Natural killer cell treated with Interleukin-12 subunit alpha and Interleukin-12 subunit beta and Interleukin-15 and Interleukin-18, amount 100 ng/mL, for 72 hours (primary cell): ENCODE measurements at places on chromosomes 5 and 9. TPM values are rescaled to one million over a fixed set of nuclear protein-coding genes. Genes with fewer than 3 reads are reported as not detected.

DNA sequence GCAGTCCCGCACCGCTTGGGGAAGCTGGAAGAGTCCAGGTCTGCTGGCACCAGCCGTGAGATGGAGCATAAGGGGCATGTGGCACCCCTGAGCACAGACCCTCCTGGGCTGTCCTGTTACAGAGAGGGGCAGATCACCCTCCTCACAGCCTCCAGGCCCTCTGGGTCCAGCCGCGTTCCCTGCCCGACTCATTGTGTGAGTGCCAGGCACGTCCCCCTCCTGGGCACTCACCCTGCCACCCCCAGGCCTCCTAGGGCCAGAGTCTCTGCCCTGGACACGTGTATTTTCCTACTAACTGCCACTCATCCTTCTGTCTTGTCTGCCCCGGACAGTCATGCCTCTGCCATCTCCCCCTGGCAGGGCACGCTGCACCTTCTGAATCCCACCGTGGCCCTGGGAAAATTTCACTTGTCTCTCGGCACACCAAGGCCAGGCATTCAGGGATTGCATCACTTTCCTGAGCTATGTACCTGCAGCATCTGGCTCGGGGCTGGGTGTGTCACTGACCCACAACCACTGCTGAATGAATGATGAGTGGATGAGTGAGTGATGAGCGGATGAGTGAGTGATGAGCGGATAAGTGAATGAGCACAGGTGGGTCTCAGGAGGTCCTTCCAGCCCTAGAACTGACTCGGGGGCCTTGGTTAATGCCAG is 21.5 kb upstream of the FCN1 start:
- DNase-seq = peak; percentile 44

DNA sequence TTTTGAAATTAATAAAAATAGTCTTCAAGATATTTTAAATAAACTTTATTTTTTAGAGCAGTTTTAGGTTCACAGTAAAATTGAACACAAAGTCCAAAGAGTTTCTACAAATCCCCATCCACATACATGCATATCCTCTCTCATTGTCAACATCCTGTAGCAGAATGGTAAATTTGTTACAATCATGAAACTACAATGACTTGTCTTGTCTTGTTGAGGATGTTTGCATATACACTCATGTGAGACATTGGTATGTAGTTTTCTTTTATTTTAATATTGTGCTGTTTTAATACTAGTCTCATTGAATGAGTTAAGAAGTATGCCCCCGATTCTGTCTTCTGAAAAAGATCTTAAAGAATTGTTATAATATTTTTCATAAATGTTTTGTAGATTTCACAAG is 447.0 kb upstream of the EDIL3 start:
- no peak for DNase-seq

- DNase-seq = no peak
Observed at GRCh38 chr5:180082633-180083420, 11.3 kb upstream of the RNF130 start.

DNA sequence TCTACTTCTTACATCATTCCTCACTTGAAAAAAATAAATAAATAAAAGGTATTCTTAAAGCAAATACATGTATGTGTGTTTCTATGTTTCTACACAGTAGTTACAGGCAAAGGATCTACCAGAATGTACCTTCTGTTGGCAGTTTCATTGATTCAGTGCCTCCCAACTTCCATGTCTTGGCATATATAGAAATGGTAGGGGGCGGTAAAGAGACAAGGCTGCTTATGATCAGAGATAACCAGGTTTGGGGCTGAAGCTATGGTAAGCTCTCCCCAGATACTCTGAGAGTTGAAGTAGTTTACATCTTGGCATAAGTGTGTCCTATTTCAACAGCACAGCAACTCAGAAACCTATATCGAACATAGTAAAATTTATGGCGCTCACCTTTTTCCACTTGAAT is 1075.4 kb upstream of the C9orf72 start:
- no peak for DNase-seq

GRCh38 chr9:86285261-86285660 is 2.9 kb upstream of the ISCA1 start:
- no peak for DNase-seq

GRCh38 chr5:124962735-124963134 is 216.3 kb upstream of the ZNF608 start:
- no peak for DNase-seq

DNA sequence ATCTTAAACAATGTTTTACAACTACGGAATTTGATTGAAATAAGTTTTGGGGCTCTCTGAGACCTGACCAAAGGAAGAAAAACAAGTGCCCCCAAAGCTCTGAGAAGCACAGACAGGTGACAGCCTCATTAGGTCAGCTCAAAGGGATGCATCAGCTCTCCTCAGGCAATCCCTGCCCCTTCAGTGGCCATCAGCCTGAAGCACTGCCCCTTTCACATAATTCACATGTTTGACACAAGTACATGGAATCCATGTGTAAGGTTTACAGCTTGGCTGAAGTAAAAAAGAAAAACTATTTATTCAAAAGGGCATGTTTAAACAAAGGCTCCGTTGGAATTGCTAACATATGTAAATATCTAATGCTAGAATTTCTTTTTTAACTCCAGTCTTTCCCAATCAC is 56.3 kb downstream of the TSSK1B start:
- DNase-seq = no peak

GRCh38 chr5:135568923-135569360 is 9.8 kb downstream of the CXCL14 start:
- no peak for DNase-seq

DNA sequence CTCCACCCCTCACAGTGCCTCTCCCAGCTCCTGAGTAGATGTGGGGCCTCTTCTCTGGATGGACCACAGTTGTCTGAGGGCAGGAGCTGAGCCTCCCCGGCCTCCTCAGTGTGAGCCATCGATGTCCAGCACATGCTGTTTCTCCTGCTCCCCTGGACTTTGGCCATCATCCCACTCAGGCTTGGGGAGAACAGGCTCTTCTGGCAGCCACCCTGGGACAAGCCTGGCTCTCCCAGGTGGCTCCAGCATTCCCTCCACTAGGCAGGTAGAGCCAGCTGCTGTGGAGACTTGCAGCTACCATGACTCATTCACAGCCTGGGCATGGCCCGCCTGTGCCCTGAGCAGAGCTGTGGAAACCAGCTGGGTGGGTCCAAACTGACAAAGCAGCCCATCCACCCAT is 77.0 kb downstream of the CSNK1A1 start:
- no peak for DNase-seq

- no peak for DNase-seq
Observed at GRCh38 chr9:116151966-116152381, 1.6 kb upstream of the PAPPA start.

DNA sequence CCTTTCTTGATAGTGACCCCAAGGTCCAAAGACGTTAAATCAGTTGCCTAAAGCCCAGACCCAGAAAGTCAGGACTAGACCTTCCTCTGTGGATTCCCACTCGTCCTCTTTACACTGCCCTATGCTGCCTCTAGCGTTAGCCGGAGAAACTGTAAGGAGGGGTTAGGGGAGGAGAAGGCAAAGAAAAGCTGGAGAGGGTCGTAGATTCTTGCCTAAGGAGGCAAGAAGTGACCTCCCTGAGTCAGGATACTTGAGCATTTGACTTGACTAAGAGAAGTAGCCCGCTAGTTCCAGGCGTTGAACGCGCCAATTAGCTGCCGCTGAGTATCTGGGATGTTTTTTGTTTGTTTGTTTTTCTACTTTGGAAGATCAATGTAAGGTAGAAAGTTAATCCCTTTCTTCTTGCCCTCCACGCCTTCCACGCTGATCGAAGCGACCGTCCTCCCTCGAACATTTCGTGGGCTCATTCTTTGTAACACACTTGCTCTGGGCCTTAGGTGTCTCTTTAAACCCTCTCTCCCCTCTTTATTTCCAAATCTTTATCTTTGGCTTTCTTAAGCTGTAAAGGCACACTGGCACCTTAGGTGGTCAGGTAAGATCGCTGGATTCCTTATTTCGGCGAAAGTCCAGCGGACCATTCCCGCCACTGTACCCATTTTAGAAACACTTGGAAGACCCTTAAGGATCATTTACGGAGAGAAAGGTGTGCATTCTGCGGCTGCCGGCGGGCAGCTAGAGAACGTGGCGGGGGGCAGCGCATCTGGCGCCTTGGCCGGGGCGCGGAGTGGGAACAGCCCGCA is 5.1 kb upstream of the RGMB start:
- DNase-seq = no peak

DNA sequence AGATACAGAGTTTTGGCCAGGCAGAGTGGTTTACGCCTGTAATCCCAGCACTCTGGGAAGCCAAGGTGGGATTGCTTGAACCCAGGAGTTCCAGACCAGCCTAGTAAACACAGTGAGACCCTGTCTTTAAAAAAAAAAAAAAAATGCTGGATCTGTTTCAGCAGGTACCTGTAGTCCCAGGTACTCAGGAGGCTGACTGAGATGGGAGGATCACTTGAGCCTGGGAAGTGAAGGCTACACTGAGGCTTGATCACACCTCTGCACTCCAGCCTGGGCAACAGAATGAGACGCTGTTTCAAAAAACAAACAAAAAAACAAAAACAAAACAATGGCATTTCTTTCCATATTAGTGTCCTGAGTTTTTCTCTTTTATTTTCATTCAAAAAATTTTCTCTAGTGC is 19.0 kb downstream of the UNC13B start:
- no peak for DNase-seq

Gene MEGF10
- total RNA-seq = not detected

Gene GARIN3
- not detected for total RNA-seq

Gene OTULIN
- total RNA-seq = 111 TPM

Gene SNCB
- total RNA-seq = not detected

Gene PCDHB14
- not detected for total RNA-seq
